ENCODE measurements at places on chromosomes 1 and 21.
A peak's percentile ranks its signal among the peaks of the same experiment; 100 is the strongest.

DNA sequence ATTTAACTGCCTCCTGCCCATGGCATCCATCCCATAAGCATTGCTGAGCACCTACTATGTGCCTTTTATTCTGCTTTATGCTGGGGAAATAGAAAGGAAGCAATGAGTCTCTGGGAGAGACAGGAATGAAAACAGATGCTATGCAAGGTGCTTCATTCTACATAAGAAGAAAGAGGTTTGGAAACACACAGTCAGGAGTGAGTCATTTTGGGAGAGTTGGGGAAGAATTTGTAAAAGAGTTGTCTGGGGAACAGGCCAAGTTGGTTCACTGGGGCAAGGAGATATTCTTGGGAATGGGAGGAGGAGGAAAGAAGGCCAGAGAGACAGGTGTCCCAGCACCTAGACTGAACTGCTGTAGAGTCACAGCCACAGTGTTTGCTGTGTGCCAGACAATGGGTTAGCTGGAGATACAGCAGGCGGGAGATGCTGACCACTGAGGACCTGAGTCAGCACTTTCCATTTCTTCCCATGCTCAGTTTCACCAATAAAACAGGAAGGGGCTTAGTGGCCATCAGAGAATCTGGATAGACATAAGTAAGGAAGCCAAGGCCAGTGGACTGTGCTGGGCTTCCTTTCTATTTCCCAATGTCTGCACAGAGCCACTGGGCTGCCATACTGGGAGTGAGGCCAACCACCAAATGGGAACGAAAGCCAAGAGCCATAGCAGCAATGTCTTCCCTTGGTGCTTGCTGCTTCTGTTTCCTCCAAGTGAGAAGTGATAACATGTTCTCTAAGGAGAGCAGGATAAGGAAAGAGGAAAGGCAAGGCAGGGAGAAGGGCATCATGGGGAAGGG is 187.7 kb upstream of the USP24 start:
- DNase-seq, result no peak

DNA sequence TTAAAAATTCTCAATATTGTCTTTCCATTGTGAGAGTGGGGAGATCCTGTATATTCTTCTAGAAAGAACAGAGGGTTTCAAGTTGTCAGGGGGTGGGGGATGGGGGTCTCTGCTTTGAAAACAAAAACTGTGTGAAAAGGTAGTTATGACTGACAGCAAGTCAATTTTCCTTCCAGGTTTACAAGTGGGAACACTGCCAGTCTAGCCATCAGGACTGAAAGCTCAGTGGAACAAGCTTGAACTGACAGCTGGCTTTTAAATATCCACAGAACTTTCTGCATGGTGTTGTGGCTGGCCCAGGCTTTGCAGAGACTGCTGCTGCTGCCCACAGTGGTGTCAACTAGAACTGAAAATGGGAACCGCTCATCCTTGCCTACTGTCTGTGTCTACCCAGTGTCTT is 162.6 kb downstream of the TNR start:
- no peak for DNase-seq

DNA sequence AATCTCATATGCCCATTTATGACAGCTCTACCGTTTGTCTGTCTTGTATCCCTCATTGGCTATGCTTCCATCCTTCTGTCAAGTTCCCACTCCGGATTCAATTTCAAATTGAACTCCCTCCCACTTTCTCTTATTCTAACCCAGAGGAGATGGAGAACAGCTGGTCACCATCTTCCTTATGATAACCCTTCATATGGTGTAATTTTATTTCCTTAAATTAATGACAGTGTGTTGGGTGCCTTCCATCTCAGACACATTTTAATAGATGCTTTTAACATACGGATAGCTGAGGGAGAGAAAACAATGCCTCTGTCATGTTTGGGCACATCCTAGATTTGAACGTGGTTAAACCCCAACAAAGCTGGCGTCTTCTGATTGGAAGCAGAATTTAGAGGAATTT is 103.0 kb upstream of the PLXNA2 start:
- no peak for DNase-seq

DNA sequence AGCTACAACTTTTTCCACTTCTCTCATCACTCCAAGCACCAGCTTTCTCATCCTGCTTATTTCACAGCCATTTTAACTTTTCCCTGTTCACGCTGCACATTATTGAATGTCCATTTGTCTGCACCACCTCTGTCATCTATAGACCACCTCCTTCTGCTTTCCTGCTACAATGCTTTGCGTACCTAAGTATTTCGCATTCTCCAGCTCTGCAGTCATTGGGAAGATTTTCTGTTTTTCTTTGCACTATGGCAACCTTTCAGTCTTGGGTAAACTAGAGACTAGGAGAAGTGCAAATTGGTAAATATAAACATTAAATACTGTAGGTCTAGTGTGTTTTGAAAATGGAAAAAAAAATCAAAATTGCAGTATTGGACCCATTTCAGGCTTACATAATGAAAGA is 835 bp downstream of the CCDC30 start:
- no peak for DNase-seq

- no peak for DNase-seq
Observed at GRCh38 chr1:93815366-93816110, 63.5 kb downstream of the DNTTIP2 start.

DNA sequence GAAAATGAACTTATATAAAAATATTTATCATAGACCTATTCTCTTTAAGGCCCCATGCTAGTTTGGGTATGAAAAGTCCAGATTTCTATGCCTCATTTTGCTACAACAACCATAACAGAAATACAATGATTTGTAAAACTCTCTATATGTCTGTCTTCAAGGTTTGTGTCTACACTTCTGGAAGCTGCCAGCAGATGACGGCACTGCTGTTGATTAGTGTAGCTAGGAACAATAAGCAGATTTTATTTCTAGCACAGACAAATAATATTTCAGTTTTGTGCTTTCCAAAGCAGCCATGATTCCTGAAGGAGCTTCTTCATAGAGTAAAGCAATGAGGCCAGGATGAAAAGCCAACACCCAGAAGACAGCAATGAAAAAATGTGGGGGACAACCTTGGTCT is 779.6 kb upstream of the ADGRL2 start:
- no peak for DNase-seq

DNA sequence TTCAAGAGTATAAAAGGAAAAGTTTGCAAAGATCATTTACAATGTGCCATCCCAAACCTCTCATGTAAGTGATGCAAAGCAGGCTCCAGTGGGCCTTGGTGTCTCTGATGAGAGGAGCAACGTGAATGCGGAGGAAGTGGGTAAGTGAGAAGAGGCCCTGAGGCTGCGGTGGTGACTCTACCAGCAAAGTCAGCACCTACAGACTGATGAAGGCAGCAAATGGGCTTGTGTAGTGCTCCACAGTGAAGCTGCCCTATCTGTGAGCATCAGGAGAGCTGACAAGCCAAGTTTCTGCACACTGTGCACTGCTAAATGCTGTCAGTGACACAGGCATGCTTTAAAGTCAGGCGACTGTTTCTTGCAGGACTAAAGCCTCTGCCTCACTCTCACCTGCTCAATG is 15.6 kb upstream of the RAP1A start:
- no peak for DNase-seq

DNA sequence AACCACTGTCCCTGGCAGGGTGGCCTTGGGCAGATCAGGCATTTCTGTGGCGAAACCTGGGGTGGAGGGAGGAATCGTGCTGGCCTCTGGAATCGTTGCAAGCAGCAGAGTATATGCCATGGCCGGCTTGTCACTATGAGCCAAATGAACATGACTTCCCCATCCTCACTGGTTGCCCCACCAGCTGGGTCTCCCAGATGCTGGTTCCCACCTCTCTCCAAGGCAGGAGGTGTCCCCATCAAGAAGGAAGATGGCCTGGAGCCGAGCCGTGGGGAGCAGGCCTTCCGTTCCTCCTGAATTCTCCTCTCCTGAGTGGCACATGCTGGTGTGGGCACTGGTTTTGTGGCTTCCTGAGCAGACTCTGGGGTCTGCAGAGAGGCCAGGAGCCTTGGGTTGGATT is 60.2 kb upstream of the ACTRT2 start:
- no peak for DNase-seq

GRCh38 chr1:230077011-230077410 is 10.0 kb downstream of the GALNT2 start:
- no peak for DNase-seq

GRCh38 chr1:177490036-177490639 is 319.4 kb downstream of the BRINP2 start:
- no peak for DNase-seq

- DNase-seq, result no peak
Observed at GRCh38 chr1:86140281-86140880, 16.2 kb downstream of the COL24A1 start.

DNA sequence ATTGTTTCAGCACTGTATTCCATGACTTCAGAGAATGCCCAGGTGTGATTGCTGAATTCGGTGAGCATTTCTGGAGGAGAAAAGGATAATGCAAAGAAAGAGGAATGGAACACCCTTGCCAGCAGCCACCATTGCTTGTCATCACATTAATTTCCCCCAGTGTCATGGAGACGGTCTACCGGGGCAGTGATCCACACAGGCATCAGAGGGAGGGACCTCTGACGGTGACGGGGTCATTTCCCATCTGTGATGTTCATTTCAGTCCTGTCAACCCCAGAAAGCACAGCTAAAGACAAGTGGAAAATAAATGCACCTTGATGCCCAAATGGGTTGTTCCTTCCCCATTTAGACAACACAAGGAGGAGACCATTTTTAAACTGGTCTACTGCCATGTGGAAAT is 376.4 kb downstream of the PCP4 start:
- DNase-seq, result no peak

DNA sequence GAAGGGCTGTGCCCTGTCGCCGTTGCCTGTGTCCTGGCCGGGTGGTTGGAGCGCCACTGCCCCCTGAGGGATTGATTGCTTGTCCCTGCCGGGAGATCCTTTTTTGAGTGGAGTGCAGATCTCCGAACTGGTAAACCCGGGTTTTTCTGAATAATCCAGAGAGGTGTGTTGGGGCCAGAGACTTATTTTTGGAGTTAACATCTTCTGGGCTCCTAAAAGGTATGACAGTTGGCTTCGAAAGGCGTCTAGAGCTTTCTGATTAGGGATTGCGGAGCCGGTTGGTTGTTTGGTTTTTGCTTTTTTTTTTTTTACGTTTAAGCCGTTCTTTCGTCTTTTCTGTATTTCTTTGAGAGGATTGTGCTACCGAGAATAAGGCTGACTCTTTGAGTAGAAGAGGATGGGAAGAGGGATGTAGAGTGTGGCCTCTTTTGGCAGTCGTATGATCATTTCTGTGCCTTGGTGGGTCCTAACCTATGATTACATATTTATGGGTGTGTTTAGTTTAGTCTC is 756 bp downstream of the RLF start:
- no peak for DNase-seq

DNA sequence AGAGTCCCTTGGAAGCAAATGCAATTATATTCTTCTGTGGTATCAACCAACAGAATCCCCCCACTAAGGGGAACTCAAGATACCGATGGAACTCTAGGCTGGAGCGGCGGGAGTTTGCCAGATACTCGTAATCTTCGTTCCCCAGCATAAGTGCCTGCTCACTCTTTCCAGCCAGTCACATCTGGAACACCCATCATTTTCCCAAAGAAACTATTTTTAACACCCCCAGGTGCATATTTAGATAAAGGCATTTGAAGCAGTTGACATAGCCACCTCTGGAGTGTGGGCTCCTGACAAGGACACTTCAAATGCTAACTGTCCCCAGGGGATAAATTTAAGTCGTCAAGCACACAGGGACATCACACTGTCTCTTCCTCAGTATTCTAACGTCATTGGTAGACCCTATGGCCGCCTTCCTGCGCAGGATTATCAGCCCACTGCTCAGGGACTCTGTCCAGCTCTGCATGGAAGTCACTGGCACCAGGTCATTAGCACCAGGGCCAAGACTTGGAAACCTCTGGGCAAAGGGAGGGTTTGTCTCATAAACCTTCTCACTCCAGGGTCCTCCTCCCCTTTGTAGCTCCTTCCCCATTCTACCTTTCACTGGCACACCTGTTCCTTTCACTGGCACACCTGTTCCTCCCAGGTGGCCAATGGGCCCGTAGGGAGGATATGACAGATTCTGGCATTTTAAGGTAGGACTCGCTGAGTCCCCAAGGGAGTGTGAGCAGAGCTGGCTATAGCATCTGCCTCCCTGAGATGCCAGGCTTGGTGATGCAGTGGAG is 48.8 kb downstream of the H3-3A start:
- no peak for DNase-seq

DNA sequence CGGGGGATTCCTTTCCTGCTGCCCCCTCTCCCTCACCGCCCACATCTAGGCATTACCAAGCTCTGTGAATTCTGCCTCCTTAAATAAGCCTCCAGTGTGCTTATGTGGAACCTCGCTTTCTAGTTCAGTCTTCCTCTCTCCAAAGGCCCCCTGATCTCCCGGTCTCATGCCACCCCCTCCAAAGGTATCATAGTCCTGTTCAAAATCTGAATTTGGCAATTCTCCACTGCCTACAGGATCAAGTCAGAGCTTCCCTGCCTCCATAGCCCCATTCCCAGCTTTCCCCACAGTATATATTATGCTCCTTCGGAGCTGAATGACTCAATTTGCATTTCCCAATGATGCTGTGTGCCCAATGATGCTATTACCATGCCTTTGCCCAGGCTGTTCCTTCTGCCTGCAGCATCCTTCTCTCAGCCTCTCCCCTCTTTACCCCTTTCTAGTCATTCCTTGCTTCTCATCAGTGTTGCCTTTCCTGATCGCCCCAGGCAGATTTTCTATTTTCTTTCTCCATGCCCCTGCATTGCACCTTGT is 1.7 kb downstream of the AZIN2 start:
- no peak for DNase-seq

- no peak for DNase-seq
Observed at GRCh38 chr1:82849460-82849859, 1048.7 kb downstream of the ADGRL2 start.

DNA sequence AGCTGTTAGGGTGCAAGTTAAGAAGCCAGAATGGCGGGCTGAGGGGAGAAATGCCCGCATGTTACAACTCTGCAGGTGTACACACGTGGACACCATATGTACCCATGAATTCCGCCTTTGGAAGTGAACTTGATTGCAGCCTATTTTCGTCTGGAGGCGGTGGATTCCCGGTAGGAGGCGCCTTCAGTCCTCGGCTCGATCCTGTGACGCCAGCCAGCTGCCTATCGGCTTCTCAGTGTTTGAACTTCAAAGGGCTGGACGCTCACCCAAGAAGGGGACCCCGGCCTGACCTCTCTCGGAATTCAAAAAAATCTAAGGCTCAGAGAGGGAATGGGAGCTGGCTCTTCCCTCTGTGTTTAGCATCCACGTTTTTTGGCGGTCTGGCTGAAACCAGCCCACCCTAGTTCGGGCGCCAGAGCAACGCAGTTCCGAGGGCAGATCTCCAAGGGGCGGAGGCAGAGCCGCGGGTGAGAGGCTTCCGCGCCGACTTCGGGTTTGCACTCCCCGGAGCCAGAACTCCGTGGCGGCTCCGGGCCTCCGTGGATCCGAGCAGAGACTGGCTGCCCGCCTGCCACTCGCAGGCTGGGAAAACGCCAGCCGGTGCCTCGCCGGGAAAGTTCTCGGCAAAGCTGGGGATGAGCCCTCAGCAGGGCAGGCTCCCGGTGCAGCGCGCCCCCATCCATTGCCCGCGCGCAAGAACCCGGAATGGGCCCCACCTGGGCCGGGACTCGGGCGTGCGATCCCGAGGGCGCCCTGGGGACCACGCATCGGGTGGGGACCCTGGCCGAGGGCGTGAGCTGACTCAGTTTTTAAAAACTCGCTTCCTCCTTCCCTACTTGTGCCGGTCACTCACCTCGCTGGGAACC is 996 bp upstream of the TMEM51 start:
- peak; percentile 70 for DNase-seq

GRCh38 chr1:213303286-213303685 is 252.2 kb downstream of the RPS6KC1 start:
- no peak for DNase-seq

- no peak for DNase-seq
Observed at GRCh38 chr21:41965045-41965444, 11.2 kb upstream of the C2CD2 start.
